ENCODE measurements at places on chromosomes 2 and 18.
A peak's percentile ranks its signal among the peaks of the same experiment; 100 is the strongest.

GRCh38 chr2:166436189-166436588, 57.9 kb downstream of the SCN7A start:
- DNase-seq = no peak

DNA sequence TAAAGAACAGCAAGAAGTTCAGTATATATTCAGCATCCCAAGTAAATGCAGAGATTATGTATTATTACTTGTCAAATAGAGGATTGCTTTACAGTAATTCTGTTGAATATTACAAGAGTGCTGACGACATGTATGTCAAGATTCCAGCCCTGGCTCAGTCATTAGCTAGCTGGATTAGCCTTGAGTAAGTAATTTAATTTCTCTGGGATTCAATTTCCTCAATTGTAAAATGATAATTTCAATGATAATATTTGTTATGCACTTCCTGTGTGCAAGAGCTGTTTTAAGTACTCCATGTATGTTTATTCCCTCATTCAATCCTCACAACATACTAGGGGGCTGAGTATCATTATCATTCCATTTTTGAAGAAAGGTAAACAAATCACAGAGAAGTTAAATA, 44.0 kb downstream of the TCF4 start:
- no peak for DNase-seq

- no peak for DNase-seq
Observed at GRCh38 chr2:174005801-174006419, 40.7 kb upstream of the SP3 start.

DNA sequence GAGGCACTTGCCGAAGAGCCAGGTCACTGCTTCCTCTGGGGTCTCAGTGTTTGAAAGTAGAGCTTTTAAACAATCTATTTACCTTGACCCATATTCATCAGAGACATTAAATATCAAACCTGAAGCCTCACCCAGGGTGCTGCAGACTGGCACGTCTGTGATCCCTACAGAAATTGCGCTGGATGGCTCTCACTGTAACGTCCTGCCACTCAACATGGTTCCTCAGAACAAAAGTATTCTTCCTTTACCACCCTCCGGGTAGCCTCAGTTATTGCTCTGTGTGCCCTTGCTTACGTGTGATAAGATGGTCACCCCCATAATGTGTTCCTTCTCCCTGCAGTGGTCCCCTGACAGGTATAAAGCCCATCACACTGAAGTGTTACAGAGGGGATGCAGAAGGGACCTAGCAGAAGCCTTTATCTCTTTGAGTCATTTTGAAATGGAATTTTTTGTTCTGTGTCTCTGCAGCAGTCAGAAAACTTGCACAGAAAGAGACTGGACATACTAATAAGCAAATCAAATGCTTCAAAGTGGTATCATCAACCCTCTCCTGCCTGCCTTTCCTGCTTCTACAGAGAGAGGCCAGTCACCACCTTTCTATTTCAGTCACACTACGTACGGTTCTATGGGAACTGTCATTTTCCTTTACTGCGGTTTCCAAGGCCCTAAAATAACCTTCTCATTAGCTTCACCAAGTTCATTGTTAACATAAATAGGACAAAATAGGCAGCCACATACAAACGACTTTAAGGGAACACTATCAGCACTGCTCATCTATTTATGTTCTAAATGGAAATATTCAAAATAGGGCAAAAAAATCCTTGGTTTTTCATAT, 86.8 kb downstream of the METTL8 start:
- no peak for DNase-seq

GRCh38 chr2:27754138-27754588, 17.4 kb upstream of the MRPL33 start:
- peak; percentile 81 for DNase-seq

DNA sequence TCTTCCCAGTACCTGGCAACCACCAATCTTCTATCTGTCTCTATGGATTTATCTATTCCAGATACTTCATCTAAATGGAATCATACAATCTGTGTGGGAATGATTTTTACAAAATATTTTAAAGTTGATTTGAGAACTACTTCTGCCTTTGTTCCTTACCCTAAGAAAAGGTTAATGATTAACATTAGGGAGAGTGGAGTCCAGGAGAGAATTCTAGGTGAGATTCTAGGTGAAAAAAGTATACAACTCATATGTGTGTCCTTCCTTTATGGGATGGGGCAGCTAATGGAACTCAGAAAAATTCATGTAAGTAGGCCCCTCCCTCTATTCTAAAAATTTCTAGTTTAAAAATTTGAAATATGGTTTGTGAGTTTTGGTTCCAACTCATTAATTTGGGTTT, 35.9 kb upstream of the WDSUB1 start:
- DNase-seq = no peak

All from stimulated activated CD4-positive, alpha-beta T cell treated with anti-CD3 and anti-CD28 coated beads, Interleukin-4, amount 100 ng/mL, for 24 hours (primary cell).